ENCODE measurements at places on chromosomes 6 and 20.

DNA sequence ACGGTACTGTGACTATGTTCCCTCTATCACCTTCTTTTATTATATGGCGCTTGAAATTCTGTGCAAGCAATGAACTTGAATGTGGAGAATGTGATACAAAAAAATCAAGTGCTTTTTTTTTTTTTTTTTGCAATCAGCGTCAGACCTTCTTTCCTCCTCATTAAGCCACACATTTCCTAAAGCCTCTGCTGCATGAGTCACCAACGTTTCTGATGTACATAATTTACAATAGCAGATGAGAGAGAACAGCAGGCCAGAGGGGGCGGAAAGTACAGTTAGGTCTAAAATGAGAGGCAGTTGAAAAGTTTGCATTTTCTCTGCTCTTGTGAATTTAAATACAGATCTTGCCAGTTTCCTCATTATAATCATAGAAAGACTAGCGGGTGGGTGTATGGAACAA lies 114.6 kb upstream of the RIPOR2 start:
- no peak for DNase-seq

DNA sequence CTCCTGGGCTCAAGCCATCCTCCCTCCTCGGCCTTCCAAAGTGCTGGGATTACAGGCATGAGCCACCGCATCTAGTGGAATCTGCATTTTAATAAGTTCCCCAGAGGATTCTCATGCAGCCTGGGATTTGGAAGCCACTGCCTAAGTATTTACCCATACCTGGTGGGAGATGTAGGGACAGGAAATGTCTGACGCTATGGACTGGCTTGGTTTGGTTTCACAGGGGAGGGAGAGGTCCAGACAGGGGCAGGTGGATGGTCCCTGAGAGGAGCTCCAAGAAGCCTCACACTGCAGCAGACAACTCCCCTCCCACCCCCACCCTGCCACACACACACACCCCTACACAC lies 4.4 kb downstream of the VSTM2L start:
- no peak for DNase-seq

GRCh38 chr20:50704514-50704913 lies 13.2 kb upstream of the RIPOR3 start:
- no peak for DNase-seq

DNA sequence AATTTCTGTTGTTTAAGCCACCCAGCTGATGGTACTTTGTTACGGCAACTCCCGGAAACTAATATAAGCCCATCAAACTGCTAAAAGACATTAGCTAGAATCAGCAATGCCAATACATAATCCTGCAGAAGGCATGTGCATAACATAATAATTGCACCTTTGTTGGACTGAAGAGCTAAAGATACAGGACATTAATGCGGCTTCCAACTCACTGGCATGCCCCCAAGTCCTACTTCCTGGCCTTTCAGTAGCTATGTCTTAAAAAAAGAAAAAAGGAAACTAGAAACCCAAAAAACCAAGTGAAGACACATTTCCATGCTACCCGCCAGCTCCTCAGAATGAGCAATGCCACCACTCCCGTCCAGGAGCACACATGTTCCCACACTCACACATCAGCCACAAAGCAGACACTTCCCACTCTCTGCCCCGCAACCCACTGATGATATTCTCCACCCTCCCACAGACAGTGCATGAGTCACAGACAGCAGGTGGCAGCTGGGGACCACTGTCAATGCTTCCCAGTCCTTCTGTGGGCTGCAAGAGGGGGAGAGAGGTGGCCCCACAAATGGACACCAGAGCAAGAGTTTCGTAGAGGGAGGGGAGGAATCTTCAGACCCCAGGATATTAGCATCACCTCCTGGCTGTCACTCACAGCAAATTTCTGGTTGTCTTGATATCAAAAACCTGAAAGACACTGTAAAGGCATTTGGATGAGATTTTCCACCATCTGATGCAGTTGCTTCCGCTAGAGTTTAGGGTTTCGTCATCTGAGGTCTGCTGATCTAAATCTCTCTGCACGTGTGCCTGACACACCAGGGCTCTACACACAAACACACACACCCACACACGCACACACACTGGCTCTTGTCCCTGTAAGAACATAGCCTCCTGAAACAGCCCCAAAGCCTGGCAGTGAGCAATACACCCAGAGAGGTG lies 32.8 kb downstream of the GFOD1 start:
- DNase-seq = no peak

DNA sequence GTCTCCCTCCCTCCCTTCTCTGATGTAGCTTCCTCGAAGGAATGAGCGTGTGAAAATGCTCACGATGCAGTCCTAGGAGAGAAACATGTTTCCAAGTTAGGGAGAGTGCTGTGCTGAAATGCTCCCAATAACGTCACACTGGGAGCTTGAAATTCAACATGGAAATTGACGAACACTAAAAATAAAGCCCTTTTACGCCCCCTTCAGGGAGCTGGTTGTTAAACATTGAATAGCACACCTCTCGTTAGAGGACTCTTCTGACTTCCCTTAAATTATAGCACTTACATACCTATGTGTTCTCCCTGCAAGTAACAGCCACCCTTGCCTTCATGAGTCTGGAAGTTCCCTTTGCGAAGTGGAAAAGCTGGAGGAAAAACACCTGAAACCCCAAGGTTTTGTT lies 88.6 kb downstream of the BFSP1 start:
- no peak for DNase-seq

DNA sequence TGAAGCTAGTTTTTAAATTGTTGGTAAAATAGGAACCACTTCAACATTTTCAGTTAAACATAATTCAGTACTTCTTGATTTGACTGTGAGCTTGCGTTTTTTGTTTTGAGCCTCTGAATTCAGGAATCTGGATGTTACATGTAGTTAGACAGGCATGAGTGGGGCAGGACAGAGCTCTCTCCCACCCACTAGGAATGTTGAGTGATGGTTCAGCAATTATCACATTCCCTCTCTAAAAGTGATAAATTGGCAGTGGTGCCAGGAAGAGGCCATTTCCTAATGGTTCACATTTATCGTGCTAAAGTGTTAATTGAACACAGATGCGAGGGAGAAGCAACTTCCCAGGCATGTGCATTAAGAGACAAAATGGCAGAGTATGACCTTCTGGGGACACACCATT lies 465.5 kb upstream of the HTR1E start:
- no peak for DNase-seq
